ENCODE measurements at places on chromosomes 16 and 17.

GRCh38 chr16:52171481-52171880, 375.5 kb downstream of the TOX3 start:
- DNase-seq: no peak

DNA sequence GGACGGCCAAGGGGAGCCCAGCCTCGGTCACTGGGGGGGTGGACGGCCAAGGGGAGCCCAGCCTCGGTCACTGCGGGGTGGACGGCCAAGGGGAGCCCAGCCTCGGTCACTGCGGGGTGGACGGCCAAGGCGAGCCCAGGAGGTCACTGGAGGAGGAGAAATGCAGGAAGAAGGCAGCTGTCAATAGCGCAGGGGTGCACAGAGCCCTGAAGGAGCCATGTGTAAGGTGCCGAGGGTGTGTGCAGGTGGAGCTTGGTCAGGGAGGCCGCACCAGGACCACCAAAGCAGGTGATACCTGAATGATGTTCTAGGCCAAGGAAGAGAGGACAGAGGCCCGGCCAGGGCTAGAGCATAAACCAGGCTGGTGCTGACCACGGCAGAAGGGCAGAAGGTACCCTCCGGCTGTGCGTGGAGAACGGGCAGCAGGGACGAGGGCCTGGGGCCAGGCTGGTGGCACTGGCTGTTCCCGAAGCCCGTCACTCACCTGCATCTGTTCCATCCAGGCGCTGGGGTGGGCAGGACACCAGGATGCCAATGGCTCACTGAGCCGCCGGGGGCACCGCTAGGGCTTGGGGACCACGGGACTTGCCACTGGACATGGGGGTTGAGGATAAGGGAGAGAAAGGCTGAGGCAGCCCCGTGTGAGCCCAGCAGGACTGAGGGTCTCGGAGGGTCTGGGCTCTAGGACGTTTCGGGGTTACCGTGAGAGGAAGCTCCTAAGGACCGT, 5.9 kb upstream of the CCDC57 start:
- DNase-seq: no peak

DNA sequence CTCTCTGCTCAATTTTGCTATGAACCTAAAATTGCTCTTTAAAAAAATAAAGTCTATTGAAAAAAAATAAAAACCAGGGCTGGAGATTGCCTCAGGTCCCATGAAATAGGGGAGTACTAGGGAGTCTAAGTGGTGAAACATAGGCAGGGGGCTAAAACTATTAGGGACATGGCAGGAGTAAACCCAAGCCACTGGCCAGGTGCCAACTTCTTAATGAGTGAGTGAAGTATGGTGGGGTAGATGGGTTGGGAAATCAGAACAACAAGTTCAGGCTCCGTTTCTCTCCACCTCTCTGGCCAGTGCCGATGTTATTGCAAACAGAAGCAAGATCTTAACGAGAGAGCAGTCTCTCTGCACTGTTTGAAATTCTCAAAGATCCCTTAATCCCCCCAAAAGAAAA, 322.4 kb upstream of the CDH5 start:
- DNase-seq: no peak

DNA sequence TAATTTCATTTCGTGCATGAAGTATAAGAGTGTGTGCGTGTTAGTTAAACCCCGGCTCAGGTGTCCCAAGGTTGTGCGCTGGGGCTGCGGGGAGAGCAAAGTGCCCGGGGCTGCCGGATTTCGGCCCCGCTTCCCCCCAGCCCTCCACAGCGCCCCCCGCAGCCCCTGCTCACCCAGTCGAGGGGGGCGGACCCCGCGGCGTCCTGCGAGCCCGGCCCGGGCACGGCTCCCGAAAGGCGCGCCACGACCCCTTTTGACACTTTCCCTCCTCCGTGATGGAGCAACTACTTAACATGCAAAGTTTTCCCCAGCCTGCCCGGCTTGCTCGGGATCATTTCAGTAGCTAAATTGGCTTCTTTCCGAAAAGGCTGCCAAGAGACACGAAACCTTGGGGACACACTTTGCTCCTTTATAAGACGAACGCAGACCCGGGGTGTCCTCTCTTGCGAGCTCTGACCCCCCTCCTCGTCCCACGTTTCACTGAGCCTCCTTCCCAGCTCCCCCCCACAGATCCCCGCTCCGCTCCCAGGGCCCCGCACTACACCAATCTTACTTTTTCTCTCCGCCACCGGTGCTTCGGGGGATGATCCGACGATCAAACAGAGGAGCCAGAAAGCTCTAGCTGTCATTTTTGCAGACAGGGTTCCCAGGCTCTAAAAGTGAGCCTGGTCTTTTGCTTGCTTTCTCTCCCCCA, 552 bp downstream of the C17orf58 start:
- DNase-seq: peak; percentile 42

DNA sequence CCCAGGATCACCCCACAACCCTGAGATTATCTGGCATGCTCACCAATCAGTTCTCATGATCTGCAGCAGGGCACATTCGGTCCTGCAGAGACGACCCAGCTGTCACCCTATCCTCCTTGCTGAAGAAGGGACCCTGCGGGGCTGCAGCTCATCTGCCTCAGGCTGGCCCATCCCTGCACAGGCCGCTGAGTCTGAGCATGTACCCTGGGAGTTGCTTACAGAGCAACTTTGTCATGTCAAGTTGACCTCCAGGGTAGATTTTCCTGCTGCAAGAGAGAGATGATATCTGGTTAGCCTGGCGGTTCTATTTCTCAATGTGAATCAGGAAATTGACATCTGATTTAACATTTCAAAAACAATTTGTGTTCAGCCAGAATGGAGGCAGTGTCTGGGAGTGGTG, 36.0 kb upstream of the ADCY9 start:
- no peak for DNase-seq

- DNase-seq: no peak
These were observed 159.7 kb upstream of the CDH11 start for GRCh38 chr16:65281586-65281985.

DNA sequence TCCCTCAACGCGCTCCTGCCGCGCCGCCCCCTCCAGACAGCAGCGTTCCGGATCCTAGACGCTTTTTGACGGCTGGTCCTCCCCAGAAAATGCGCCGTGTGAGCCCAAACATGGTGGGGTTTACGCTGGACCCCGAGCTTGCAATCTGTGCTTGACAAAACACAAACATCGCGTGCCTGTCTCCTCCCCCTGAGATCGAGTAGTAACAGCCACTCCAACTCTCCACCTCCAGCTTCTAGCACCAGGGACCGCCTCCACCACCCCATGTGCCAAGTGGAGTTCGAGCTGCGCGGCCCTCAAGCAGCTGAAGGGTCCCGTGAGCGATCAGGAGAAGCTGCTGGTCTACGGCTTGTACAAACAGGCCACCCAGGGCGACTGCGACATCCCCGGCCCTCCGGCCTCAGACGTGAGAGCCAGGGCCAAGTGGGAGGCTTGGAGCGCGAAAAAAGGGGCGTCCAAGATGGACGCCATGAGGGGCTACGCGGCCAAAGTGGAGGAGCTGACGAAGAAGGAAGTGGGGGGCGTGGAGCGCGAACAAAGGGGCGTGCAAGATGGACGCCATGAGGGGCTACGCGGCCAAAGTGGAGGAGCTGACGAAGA, 656 bp upstream of the GEMIN4 start:
- peak; percentile 27 for DNase-seq

DNA sequence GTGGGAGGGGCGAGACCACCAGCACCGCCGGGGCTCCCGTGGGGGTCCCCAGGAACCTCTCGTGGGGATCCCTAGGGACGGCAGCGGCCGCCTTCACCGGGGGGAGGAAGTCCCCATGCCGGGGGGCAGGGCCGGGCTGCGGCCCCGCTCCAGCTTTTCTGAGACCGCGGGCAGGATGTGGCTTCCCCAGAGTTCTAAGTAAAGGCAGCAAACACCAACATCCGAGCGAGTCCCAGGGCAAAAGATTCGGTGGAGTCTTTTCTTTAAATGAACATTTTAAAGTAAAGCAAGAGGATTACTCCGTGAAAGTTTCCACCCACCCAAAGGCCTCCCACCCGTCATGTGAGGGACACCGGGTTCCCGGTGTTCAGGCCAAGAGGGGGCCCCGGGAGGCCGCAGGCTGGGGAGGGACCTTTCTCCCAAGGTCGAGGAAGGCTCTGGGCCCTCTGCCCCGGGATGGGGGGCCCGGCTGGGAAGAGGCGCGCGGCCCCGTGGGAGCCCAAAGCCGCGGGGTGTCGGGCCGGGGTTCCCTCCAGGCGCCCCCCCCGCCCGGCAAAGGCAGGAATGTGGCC, 137.2 kb upstream of the RPH3AL start:
- DNase-seq: no peak

DNA sequence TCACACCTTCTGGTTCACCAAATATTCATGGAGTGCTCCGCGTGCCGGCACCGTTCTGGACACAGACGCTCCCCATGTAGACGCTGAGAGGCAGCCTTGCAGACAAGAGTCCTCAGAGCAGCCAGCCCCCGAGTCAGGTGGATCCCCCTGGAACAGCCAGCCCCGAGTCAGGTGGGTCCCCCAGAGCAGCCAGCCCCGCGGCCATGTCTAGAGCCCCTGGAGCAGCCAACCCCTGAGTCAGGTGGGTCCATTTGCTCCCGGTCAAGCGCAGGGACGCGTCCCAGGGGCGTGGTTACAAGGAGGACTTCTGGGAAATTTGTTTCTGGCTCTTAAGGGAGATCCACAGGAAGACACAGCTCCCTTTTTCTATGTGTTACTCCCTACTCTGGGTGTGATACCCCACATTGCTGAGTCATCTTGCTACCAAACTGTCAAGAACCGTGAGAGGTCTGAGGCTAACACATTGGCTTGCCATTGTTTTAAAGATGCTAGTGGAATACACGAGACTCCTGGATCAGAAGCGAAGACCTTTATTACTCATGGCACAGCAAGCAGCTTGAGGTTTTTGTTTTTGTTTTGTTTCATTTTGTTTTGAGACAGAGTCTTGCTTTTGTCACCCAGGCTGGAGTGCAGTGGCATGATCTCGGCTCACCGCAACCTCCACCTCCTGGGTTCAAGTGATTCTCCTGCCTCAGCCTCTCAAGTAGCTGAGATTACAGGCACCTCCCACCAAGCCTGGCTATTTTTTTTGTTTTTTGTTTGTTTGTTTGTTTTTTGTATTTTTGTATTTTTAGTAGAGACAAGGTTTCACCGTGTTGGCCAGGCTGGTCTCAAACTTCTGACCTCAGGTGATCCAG, 43.3 kb upstream of the CBFA2T3 start:
- DNase-seq: no peak

- no peak for DNase-seq
These were observed at the start of gene CX3CL1 for GRCh38 chr16:57372372-57373116. TSS of gene CX3CL1 (plus strand) at chr16:57372490. CDS start at chr16:57372569, 79 bp downstream.

DNA sequence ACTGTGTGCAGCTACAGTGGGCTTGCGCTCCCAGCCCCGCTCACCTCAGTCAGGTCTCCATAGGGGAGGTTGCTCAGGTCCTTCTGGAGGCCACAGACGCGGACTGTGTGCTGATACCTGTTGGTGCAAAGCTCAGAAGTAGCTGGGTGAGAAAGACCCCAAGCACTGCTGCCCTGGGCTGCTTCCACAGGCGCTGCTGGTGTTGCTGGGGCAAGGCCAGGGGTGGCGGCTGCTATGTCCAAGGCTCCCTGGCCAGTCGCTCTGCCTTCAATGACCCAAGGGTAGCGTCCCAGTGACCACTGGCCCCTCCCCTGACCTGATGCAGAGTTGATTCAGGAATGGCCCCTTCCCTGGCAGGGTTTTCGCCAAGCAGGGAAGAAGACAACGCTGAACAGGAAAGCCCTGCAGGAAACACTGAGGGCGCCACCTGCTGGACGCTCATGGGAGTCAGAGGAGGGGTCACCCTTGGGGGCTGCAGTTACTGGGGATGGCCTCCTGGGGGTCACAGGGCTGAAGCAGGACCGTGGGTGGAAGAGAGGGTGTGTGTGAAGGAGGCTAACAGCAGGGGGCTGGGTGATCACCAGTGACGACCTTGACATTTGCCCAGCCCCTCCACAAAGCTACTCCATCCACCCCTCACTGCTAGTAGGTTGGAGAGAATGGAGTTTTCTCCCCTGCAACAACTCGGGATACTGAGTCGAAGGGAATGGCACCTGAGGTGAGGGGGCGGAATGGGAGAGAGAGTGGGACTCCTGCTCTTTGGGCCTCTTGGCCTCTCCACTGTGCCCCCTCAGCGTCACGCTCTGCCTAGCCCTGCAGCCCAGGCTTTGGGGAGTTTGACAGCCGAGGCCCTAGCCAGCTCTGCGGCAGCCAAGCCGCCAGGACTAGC, 38.3 kb downstream of the ABCC12 start:
- DNase-seq: peak; percentile 17
